Activated effector memory CD4-positive, alpha-beta T cell treated with anti-CD3 and anti-CD28 coated beads, Interleukin-2, amount 50 U/mL, for 16 hours (primary cell): ENCODE measurements at places on chromosomes 3 and 15.
A peak's percentile ranks its signal among the peaks of the same experiment; 100 is the strongest.

DNA sequence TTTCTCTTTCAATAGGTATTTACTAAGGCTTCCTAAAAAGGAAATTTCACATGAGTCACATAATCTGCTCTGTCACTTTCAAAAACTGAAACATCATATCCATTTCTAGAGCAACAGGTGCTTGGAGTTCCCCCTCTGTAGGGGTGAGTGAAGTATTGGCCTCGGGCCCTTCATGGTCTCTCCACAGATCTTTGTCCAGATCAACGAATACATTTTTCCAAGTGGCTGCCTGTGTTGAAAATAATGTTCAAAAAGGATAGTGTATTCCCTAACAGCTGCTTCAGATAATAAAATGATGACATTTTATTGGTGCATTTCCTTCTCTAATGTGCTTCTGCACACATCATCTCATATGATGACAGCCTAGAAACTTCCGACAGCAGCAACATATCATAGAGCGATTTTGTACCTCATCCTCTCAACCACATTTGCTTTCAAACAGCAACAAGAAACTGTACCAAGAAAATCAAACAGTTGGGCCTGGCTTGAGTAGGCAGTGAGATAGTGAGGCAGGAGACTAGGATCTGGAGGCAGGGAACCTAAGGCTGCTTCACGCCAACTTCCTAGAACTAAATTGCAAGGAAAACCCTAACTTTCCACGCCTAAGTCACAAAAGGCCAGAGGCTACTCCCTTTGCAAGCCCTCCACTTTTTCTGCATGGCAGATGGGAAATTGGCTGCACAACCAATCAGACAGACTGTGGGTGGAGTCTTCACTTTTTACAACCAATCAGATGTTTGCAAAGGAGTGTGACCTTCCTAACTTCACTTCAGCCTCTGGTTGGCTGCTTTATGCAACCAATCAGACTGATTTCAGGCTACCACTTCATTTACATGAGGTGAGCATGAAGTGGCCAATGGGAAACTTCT, 340.2 kb downstream of the LRRC3B start:
- no peak for DNase-seq

DNA sequence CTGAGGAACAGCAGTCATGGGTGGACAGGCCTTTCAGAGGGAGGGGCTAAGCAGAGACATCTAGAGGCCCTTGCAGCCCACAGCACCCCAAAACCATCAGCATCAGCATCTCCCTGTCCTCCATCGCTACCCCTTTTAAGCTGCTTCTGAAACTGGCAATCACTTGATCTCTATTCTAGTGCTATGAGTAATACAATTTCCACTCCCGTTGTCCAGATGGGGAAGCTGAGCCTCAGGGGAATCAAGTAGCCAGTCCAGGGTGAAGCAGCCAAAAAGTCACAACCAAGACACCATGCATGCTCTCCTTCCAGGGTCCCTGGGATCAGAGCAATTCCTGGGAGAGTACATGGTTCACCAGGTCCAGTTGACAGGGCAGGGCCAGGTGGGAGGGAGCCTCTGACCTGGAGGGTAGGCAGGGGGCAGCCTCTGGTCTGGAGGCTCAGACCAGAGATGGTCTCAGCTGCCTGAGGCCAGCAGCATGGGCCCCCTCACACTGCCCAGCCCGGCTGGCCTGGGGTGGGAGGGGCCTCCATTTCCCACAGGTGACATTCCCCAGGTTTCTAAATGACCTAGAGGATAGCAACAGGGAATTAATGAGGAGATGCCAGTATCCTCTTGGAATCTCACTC, 30.0 kb downstream of the KLHL25 start:
- DNase-seq = no peak

DNA sequence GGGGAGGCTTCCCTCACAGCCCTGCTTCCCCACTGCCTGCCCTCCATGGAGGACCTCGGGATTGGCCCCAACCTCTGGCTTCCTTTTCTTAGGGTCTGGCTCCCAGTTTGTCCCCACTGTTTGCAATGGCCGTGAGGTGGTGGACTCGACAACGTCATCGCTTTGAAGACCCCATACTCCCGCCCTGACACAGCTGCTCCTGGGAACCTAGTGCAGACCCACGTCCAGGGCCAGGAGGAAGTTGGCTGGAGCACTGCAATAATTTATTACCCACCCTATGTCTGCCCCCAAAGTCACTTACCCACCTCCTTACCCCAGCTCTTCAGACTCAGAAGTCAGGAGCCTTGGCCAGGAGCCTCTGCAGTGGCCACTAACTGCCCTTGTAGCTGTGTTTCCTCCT, 11.1 kb downstream of the GRM2 start:
- no peak for DNase-seq

DNA sequence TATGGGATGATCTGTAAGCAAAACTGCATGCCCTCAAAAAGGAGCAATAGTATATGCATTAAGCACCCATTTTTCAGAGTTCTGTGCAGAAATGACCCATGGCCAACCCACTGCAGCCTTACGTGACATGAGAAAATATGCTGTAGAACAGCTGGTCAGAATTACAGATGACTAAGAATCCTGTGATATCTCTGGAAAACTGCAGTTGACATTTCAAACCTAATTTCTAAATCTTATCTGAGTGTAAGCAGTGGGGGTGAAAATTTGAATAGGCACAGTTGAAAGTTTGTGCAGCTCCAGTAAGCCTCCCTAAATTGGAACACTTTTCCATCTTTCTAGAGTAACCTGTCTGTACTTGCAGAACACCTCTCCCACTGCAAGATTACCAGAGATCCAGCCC, 28.7 kb upstream of the COL6A6 start:
- no peak for DNase-seq

DNA sequence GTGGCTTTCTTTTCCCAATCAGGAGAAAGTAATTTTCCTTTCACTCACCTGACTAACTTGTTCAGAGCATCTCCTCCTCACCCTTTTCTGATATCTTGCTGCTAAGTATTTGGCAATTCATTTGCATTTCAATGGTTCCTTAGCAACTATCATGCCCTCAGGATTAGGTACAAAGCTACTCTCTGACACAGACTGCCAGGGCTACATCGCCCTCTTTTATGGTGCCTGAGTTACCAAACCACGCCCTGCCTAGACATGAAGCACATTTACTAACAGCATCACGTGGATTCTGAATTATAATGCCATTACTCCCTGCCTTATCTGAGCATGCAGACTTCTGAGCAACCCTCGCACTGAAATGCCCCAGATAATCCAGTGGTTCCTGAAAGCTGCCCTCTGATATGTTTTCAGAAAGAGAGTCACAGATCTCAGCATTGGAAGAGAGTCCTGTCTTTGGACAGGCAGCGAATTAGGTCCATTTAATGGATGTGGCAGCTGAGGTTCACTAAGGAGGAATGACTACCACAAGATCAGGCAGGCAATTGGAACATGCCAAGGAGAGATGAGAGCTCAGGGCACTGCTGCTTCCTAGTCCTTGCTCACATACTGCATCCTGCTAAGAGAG, 14.5 kb downstream of the EPHB1 start:
- DNase-seq = no peak

DNA sequence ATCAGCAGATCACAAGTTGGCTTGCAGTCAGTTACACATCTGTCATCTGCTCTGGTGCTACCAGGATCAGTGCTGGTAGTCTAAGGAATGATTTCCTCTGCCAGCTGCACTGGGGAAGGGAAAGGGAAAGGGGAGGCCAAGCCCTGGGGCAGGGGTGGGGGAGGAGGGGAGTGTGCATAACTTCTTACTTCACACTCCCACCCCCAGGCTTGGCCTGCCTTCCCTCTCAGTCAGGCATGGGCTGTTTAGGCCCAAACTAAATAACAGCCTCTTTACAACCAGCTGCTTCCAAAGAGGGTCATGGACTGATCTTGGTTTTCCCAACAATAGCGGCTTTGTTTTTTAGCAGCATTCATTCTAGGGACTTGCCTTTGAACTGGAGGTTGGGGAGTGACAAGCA, 86.1 kb upstream of the PSMD6 start:
- DNase-seq = no peak

DNA sequence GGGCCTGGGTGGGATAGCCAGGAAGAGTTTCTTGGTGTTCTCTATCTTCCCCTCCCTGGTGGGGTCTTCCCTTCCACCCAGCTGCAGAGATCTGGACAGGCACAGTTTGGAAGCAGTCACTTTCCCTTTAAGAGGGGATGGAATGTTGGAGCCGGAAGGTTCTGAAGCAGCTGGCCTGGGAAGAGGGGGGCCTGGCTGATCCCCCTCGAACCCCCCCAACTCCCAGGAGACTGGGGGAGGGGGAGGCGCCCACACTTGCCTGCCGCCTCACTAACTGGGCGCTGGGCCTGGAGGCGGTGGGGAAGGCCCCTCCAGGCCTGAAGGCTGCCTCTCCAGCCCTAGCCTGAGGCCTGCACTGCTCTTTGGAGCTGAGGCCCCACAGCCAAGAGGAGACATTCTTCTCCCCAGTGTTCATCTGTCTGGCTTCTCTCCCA, 1.4 kb downstream of the DVL3 start:
- no peak for DNase-seq

- peak; percentile 69 for DNase-seq
Observed at GRCh38 chr3:185824051-185825005, 514 bp downstream of the IGF2BP2 start.

- no peak for DNase-seq
Observed at GRCh38 chr15:99321468-99321867, 70.2 kb downstream of the LRRC28 start.

DNA sequence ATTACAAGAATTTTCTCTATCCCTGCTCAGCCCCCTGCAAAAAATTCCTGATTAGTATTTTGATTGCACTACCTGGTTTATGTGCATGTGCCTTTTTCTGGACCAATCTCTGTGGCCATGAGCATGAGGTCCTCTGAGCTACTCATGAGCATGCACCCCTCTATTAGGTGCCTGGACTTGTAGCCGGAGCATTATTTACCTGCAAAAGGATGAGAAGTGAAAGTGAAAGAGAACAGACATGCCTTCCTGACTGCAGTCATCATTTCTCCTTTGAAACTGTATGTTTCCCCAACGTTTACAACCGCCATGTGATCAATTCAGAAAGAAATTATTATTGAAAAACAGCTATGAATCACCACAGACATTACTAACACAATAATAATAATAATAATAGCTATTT, 1008.8 kb downstream of the ROBO2 start:
- no peak for DNase-seq

DNA sequence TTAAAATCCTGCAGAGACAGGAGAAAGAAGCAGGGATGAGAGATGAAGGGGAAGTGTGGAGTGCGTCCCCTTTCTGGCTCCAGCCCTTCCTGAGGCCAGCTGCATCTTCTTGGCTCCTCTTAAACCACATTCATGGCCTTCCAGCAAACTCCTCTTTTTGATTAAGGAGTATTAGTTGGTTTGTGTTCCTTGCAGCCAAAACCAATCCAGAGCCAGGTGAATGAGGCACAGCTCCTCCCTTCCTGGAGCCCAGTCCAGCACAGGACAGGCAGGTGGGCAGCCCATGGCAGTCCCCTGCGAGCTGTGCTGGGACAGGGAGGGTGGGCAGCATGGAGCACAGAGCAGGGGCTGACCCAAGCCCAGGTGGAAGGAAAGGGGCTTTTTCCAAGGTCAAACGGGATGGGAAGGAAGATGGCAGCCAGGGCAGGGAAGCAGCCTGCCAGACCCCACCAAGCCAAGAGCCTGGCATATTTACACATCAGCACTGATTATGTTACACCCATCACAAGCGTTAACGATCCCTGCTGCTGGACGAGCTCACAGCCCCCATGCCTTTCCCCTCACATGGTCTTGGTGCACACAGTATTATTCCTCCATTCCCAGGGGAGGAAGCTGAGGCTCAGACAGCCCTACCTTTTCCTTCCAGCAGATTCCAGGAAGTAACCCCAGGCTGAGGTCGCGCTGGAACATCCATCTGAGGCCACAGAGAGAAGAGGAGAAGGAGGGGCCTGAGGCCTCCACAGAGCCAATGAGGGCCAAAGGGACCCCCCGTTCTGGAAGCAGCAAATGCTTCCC, 175.6 kb downstream of the SMAD6 start:
- DNase-seq = no peak

GRCh38 chr3:101861212-101861788, 12.0 kb downstream of the NFKBIZ start:
- no peak for DNase-seq

- DNase-seq = no peak
Observed at GRCh38 chr3:131973731-131974130, 61.1 kb downstream of the CPNE4 start.

DNA sequence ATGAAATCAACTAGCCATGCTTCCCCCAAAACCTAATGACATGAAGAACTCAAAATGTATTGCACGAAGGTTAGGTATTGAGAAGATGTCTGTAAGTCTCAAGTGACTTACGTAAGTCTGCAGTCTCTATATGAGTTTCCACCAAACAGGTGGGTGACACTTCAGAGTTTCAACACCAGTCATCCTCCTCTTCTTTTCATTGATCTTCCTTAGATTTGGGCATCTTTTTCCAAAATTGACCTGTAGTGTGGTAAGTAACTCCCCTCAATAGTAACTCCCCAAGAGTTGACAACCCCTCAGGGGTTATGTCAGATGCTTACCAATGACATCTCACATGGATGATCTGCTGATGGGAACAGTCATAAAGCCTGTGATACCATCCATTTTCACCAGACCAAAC, 46.1 kb downstream of the GPR176 start:
- DNase-seq = no peak

DNA sequence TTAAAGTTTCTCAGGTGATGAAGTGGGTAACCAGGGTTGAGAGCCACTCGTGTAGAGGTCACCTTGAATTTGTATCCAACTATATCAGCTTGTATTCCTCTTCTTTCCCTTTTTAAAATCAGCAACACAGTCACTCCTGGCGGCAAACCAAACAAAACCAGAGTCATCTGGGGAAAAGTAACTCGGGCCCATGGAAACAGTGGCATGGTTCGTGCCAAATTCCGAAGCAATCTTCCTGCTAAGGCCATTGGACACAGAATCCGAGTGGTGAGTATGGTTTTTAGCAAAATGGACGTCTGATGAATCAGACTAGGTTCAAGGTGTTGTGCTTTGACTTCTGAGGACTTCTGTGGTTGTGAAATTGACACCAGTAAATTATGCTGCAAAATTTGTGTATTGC, 3.9 kb downstream of the RPL35A start:
- no peak for DNase-seq

- no peak for DNase-seq
Observed at GRCh38 chr3:112097378-112097777, 11.2 kb downstream of the C3orf52 start.

- DNase-seq = no peak
Observed at GRCh38 chr15:43243020-43243645, 22.3 kb upstream of the EPB42 start.

DNA sequence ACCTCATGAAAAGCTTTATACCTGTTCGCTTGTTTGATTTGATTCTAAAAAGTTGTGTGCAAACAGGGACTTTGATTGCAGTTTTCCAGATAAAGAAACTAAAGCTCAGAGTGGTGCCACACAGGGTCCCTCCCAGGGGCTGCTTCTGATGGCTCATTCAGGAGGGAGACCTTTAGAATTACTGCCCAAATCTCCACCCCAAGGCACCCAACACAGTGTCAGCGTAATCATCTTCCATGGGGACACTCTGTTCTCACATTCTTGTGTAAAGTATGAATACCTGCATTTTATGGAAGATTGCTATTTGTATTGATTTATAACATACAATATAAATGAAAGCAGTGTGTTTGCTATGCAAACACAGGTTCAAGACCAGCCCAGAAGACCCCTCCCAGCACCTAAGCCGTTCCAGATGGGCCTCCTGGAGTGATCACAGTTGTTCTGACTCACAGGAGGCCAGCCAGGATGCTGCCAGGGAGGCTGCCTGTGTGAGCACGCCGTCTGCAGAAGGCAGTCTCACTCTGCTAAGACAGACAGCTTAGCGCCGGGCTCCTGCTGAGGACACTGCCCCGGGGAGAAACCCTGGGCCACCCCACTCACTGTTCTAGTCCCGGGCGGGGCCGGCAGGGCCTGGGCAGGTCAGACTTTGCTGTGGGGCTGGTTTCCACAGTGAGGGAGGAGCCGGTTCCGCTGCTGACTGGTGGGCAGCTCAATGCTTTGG, 185.6 kb downstream of the FAM43A start:
- DNase-seq = no peak
